Suprapubic skin (tissue), 4 donors: ENCODE measurements at places on chromosomes 6 and 20. TPM values are rescaled to one million over a fixed set of nuclear protein-coding genes. Genes with fewer than 3 reads are reported as not detected.

Gene NKX2-2
- total RNA-seq: not detected

Gene MICB
- 0.26 TPM for total RNA-seq

Gene PARD6B
- 10.3 TPM for total RNA-seq

Gene EFCAB8
- not detected for total RNA-seq

Gene SLC4A11
- total RNA-seq: 20.6 TPM

Gene ORC3
- total RNA-seq: 14.8 TPM

DNA sequence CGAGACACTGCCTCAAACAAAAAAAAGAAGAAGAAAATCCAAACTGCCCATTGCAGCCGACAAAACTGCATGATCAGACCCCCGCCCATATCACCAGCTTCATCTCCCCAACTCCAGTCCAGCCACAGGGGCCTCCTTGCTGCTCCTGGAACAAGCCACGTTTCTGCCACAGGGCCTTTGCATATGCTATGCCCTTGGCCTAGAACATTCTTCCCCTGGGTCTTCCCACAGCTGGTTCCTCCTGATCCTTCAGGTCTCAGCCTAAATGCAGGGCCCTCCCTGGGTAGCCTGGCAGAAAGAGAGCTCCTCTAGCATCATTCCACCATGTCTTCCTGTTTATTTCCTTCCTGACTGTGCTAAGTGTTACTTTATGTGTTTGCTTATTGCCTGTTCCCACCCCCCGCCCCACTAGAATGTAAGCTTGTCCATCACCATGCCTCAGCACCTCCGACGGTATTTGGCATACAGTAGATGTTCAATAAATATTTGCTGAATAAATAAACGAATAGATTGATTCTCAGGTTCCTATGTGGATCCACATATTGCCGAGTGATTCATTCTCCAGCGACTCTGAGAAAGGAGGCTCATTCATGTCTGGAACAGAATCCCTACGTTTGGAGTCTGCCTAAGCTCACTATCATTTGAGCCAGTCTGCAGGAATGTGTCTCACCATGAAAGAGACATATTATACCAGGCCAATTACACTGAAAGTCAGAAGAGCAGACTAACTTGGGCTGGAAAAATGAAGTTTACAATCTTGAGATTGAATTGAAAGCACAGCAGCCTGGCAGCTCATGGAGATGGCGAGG is 56.1 kb downstream of the NFATC2 start:
- H3K27ac ChIP-seq: no peak overlapping the region
- no peaks in the 10 kb centered on the region for H3K27me3 ChIP-seq
- no peak for DNase-seq
- no peak overlapping the region for H3K4me3 ChIP-seq
- H3K36me3 ChIP-seq: no peaks in the 10 kb centered on the region

DNA sequence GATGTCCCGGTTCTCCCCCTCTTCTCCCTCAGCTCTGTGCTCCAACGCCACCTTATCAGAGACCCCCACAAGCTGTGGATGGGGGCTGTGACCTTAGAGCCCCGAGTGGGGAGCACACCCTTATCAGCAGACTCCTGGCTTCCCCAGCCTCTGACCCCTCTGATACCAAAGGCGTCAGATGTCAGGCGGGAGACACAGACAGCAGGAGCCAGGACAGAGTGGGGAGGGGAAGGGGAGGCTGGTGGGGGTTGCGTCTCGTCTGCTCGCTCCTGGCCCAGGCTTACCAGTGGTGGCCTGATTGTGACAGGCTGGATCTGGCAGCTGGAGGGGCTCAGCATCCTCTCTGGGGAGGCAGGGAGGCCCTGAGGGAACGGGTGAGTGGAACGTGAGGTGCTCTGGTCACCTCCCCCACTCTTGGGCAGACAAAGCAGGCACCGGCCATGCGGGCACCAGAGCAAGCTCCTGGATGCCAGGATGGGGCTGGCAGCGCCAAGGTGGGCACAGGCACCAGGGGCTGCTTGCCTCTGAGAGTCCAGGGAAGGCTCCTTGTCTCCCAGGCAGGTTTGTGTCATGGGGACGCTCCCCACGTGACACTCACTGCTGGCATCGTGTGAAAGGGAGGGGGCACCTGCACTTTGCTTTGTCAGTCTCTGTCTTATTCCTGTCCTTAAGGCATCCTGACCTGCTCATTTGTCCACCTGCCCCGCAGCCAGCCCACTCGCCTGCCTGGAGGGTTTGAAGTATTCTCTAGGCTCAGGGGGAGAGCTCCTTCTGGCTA is 27.8 kb upstream of the GATA5 start:
- H3K4me3 ChIP-seq: no peak overlapping the region
- no peaks in the 10 kb centered on the region for H3K36me3 ChIP-seq
- H3K27me3 ChIP-seq: peaks cover 7% of the 10 kb centered on the region
- no peak overlapping the region for H3K27ac ChIP-seq
- H3K4me1 ChIP-seq: peaks cover 21% of the 10 kb centered on the region
- no peak for DNase-seq

DNA sequence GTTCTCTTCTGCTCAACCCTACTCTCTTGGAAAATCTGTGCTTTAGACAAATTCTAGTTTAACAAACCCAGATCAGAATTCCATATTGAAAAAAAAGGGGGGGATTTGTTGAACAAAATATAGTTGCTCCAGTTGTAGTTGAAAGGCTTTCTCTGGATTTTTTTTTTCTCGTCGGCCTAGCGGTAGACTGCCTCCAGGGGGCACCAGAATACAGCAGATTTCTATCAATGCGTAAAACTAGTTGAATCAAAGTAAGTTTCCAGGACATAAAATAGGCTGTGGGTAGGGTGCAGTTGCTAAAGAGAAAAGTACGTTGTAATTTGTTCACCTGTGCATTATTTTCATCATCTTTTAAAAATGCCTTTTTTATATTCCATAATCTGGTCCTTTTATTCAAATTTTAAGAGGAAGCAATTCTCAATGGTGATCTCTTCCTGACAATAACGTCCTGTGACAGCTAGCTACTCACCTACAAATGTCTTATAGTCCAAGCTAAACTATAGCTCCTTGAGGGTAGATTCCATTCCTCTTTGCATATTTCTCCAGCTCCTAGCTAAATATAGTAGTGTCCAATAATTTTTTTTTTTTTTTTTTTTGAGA is 105.4 kb downstream of the PERP start:
- H3K27ac ChIP-seq: no peak overlapping the region
- H3K27me3 ChIP-seq: no peaks in the 10 kb centered on the region
- peaks cover 9% of the 10 kb centered on the region for H3K4me1 ChIP-seq
- H3K36me3 ChIP-seq: no peaks in the 10 kb centered on the region

DNA sequence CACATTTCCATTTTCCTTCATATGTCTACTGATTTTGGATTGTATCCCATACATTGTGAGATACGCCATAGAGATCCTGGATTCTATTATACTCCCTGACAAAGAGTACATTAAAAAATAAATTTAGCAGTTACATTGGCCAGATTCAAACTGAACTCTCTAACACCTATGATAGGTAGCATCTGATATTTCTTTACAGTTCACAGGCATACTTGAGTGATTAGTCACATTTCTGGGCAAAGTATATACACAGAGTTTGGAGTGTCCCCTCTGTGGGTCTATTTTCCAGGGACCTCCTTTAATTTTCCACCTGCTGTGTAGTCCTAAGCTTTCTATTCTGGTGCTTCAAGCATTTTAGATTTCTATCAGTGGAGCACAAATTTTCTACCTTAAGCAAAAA is 96.4 kb downstream of the TBC1D32 start:
- H3K4me1 ChIP-seq: no peaks in the 10 kb centered on the region
- H3K27me3 ChIP-seq: no peaks in the 10 kb centered on the region
- H3K36me3 ChIP-seq: peaks cover 14% of the 10 kb centered on the region
- H3K27ac ChIP-seq: no peak overlapping the region

DNA sequence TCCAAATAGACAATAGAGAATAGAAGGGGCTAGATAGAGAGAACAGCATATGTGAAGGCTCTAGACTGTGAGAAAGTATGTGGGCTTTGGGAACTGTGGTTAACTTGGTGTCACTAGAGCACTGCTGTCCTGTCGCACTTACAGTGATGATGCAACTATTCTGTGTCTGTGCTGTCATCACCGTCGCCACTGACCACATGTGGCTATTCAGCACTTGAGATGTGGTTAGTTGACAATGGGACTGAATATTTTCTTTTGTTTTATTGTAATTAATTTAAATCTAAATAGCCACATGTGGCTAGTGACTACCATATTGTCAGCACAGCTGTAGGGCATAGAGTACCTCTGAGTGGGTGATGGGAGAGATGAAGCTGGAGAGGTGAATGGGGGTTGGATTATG is 39.0 kb upstream of the IFNGR1 start:
- peaks cover 24% of the 10 kb centered on the region for H3K4me1 ChIP-seq
- H3K36me3 ChIP-seq: no peaks in the 10 kb centered on the region
- H3K4me3 ChIP-seq: no peak overlapping the region
- no peak overlapping the region for H3K27ac ChIP-seq
- no peaks in the 10 kb centered on the region for H3K27me3 ChIP-seq

- peaks cover 3% of the 10 kb centered on the region for H3K4me1 ChIP-seq
- H3K27me3 ChIP-seq: no peaks in the 10 kb centered on the region
- H3K4me3 ChIP-seq: no peak overlapping the region
Observed at GRCh38 chr6:151027936-151028838, 162.7 kb downstream of the MTHFD1L start.

DNA sequence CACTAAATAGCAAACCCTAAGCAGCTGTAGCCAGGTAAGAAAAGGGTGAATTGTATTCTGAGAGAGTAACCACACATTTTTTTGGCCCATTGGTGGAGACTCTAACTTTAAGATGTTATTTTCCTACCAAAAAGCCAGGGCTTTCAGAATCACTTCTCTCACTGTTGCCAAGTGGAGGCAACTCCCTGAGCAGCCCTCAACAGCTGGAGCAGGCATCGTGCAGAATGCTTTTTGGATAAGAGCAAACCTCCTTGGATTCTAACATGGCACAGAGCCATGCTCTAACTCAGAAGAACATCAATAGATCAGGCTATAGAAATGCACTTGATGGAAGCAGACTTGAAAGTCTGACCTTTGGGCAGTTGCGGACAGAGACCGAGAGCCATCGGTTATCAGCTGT is 722.2 kb upstream of the CHD6 start:
- H3K36me3 ChIP-seq: no peaks in the 10 kb centered on the region
- H3K27me3 ChIP-seq: no peaks in the 10 kb centered on the region
- peaks cover 24% of the 10 kb centered on the region for H3K4me1 ChIP-seq
- no peak for DNase-seq
- H3K27ac ChIP-seq: no peak overlapping the region
- H3K4me3 ChIP-seq: no peak overlapping the region

GRCh38 chr20:57004416-57004815 is 262.0 kb downstream of the BMP7 start:
- H3K4me1 ChIP-seq: peaks cover 18% of the 10 kb centered on the region
- peaks cover 19% of the 10 kb centered on the region for H3K27me3 ChIP-seq
- no peak for DNase-seq
- no peaks in the 10 kb centered on the region for H3K36me3 ChIP-seq
- H3K27ac ChIP-seq: no peak overlapping the region

- H3K36me3 ChIP-seq: no peaks in the 10 kb centered on the region
- no peaks in the 10 kb centered on the region for H3K27me3 ChIP-seq
- no peak for DNase-seq
- H3K27ac ChIP-seq: no peak overlapping the region
Observed at GRCh38 chr6:132865364-132865763, 51.0 kb downstream of the RPS12 start.

DNA sequence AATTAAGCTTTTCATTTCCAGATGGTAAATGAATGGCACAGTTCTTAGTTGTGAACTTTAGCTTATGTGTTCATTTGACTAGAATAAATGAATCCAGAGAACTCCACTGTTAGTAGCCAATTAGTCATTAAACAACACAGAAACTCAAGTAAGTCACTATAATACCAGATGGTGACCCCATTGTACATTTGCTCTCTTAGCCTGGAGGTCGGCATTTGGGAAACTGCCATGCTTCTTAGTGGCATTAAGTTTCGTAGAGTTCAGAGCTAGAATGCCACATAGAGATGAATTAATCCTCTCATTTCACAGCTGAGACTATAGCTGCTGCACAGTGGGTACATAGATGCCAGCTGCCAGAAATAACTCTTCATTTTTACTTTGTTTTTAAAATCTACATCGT is 10.8 kb upstream of the DTNBP1 start:
- DNase-seq: no peak
- no peak overlapping the region for H3K4me3 ChIP-seq
- no peak overlapping the region for H3K27ac ChIP-seq
- H3K4me1 ChIP-seq: peaks cover 3% of the 10 kb centered on the region

GRCh38 chr6:2810092-2810671 is 31.5 kb downstream of the SERPINB1 start:
- no peak overlapping the region for H3K27ac ChIP-seq
- no peaks in the 10 kb centered on the region for H3K27me3 ChIP-seq
- H3K4me1 ChIP-seq: peaks cover 28% of the 10 kb centered on the region
- DNase-seq: no peak
- no peaks in the 10 kb centered on the region for H3K36me3 ChIP-seq

- no peak for DNase-seq
- H3K4me3 ChIP-seq: no peak overlapping the region
- H3K36me3 ChIP-seq: no peaks in the 10 kb centered on the region
- H3K4me1 ChIP-seq: no peaks in the 10 kb centered on the region
Observed at GRCh38 chr6:118186672-118187567, 279.9 kb downstream of the SLC35F1 start.

GRCh38 chr6:24922170-24922569 is 13.6 kb downstream of the RIPOR2 start:
- no peak for DNase-seq
- H3K36me3 ChIP-seq: no peaks in the 10 kb centered on the region
- no peaks in the 10 kb centered on the region for H3K4me1 ChIP-seq
- no peak overlapping the region for H3K4me3 ChIP-seq
